ENCODE measurements at places on chromosomes 6 and 20.
A peak's percentile ranks its signal among the peaks of the same experiment; 100 is the strongest.

DNA sequence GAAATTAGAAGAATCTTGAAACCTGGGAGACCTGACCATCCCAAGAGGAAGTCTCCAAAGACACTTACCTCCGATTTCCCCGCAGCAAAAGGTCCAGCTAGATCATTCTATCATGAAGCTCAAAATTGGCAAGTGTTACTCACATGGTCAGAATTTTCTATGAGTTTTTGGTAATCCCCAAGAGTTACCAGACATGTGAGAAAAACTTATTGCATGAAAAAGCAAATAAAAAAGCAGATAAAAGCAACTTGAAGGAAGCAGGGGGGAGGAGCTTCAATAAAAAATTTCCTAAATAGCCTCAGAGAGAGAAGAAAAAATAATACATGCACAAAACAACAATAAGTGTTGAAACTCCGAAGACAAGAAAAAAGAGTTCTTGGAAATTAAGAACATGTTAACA lies 27.3 kb downstream of the VNN1 start:
- no peak for DNase-seq

DNA sequence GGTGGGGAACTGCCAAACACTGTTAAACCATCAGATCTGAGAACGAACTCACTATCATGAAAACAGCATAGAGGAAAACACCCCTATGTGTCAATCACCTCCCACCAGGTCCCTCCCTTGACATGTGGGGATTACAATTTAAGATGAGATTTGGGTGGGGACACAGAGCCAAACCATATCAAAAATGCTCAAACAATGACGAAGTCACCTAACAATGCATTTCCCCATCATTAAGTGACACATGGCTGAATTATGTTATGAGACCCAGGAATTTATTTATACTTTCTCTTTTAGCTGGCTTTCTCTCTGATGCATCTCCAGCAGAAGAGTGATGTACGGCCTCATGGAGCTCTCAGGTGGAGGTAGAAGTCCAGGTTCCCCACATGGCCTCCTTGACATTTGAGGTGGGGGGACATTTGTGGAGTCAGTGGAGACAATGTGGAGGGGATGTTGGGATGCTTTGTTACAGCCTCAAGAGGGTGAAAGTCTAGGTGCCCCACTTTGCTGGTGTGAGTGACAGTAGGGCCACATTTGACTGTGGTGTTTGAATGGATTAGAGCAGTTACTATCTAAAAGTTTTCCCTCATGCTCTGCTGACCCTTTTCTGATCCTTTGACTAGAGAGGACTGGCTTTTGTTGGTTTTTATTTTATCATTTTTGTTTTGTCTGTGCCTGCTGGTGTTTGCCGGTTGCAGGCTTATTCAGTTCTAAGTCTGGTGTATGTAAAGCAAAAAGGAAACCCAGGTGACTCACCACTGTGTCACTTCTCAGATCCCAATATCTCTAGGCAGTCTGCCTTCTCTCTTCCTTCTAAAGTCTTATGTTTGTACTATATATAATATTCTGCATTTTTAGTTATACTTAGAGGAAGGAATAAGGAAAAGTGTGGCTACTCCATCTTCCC lies 18.5 kb upstream of the DCBLD1 start:
- DNase-seq = no peak

DNA sequence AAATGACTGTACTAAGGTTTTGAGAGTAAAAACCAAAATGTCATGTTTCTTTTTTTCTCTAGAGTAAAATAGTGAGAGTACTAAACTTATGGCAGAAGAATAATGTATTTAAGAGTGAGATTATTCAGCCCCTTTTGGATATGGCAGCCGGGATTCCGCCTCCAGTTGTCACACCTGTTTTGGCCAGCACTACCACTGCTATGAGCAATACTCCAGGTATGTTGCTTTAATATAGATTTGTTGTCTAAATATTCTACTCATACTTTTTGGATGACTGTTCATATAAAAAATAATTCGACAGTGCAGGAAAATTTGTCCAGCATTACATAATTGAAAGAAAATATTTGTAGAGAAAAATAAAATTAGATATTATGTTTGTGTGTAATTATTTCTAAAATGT lies 59.5 kb downstream of the SCAF8 start:
- no peak for DNase-seq

DNA sequence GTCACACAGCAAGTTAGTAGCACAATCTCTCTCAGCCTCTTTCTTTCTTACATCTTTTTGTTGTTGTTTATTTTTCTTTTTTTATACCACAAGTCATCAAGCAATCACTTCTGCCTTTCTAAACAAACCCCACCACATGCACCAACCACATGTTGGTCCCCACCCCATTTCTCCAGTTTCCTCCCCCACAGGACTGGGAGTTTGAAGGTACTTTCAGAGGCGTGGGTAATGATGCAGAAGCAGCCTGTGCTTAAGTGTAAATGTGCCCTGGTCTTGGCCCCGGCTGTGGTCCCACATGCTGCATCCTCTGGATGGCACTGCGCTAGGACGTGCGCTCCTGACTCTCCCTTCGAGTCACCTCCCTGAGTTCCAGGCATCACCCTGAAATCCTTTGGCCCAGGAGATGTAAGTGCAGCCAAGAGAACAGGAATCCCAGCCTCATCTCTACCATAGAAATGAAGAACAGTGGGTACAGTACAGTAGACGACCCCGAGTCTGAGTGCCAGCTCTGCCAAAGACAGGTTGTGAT lies 5.7 kb downstream of the HCK start:
- no peak for DNase-seq

DNA sequence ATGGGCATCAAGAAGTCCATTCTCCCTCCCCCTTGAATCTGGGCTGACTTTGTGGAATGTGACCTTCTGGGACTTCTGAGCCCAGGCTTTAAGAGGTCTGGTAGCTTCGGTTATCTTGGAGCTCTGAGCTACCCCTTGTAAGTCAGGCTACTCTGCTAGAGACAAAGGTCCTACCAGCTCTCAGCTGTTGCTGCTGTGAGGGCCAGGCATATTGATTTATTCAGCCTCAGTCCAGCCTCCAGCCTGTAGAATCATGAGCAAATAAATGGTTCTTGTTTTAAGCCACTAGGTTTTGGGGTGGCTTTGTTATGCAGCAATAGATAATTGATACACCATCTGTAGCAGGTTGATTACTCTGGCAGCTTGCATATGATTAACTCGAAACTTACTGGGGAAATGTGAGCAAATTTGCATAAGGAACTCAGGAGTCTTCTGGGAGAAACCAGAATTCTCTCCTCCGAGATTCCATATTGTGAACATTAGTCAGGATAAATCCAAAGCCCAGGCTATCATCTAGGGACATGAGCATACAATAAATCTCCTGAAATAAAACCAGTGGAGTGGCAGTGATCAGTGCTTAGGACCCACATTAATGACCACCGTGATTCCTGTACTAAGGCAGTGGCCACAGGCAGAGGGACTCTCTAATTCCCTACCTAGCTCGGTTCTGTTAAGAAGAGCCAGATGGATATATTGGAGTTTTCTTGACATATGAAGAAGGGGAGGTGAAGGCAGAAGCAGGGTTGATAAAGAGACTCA lies 336.1 kb downstream of the CDC5L start:
- no peak for DNase-seq

DNA sequence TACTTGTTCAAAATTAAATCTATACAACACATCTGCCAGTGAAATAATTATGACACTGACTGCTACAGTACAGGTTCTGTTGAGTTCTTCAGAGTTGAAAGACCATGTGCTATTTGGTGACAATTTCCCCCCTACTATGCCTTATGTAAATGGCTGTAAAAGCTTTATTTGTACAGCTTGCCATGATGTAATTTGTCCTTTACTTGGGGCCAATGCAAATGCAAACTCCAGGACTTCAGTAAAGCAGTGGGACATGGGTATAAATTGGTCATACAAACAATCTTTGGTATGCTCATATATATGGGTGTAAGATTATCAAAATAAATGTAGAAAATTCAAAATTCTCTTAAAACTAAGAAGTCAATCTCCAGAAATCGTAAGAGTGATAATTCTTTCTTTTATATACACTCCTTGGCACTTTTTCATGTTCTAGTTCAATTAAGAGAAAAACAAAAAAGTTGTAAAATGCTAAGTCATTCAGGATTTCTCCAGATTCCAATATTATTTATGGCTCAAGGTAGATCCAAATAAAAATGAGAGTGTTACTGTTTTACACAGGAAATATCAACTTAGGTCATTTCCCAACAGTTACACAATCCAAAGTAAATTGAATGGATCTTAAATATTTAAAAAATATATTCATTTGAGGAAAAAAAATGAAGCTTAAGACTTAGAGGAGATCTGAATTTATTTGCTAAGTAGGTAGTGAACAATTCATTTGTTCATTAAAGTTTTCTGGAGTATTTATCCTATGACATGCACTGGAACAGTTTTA lies 1310.5 kb upstream of the CITED2 start:
- DNase-seq = peak; percentile 92

DNA sequence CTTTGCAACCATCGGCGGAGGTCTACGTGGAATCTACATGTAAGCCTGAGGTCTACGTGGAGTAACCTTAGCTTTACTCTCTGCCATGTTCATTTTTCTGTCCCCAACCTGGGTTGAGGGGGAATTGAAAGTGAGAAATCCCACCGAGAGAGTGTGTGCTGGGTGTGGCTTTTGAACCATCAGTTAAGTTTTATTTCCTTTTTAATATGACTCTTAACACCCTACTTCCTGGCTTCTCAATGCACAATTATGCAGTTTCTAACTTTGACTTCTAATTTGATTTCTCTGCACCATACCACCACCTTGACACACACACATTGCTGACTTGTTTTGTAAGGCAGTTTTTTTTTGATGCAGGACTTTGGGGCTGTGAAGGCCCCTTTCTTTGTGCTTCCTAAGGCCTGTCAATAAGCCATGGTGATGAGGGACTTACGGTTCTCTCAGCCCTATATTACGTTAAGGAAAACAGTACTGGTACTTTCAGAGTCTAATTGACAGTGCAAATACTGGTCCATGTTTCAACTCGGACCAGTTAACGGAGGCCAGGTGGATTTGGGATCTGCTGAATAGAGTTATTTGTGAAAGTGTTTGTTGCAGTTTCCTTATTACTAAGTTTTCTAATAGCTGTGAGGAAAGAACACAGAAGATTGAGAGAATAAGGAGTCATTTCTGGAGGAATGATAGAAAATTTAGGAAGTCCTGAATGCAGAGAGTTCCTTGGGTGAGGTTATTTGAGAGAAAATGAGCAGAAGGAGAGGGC lies 206.5 kb downstream of the JARID2 start:
- no peak for DNase-seq

- DNase-seq = no peak
Measured at GRCh38 chr6:112863753-112864152, 516.6 kb downstream of the RFPL4B start.
